Foreskin keratinocyte (primary cell): ENCODE measurements at places on chromosomes 1 and 21. TPM values are rescaled to one million over a fixed set of nuclear protein-coding genes. Genes with fewer than 3 reads are reported as not detected.
A peak's percentile ranks its signal among the peaks of the same experiment; 100 is the strongest.

Gene AMY1A
- not detected in 2 replicates for total RNA-seq

Gene SELE
- total RNA-seq, result not detected in 2 replicates

Gene C1orf53
- 2.4 and 2.6 TPM in 2 replicates for total RNA-seq

Gene UTS2
- total RNA-seq, result not detected in 2 replicates

Gene RGS1
- total RNA-seq, result not detected in 2 replicates

Gene SH2D2A
- 8.4 and 12.1 TPM in 2 replicates for total RNA-seq

Gene KRTAP12-3
- total RNA-seq, result not detected in 2 replicates

DNA sequence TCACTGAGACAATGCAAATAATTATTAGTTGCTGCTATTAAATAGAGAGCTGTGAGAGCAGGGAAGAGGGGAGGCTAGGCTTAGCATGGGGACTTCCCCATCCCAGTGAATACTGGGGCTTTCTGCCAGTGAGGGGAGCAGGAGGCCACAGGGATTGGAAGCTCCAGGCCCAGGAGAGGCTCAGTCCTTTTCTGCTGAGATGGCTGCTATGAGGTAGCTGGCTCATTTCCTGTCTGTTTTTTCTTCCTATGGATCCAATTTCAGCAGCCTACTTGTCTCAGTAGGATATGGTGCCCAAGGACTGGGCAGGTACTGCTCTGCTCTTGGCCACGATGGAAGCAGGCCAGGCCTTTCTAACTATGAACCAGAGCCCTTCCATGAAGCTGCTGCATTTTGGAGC is 10.0 kb downstream of the STMN1 start:
- DNase-seq, result no peak

- no peak for DNase-seq
These were observed 115.3 kb downstream of the RUNX1 start for GRCh38 chr21:34933609-34934335.

- no peak for DNase-seq
These were observed 29.4 kb upstream of the PEX10 start for GRCh38 chr1:2441746-2442145.

DNA sequence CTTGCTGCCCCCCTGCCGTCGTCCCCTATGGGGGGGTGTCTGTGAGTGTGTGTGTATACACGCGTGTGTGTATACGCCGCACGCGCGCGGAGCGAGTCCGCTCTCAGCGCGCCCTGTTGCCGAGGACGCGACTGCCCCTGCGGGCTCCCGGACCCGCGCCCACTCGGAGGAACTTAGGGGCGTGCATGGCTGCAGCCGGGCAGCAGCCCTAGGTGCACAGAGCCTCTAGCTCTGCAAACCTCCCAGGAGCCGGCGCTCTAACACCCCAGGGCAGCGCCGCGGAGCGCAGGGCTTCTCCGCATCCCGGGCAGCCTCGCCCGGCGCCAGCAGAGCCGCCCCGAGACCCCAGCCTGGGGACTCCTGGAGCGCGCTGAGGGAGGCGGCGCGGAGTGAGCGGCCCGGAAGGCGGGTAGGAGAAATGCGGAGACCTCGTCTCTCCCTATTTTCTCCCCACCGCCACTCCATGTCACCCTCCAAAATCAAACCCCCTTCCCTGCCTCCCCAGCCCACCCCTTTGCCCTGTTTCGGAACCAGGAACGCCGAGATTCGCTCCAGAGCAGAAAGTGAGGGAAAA is 574 bp downstream of the ITPKB start:
- peak; percentile 10 for DNase-seq

GRCh38 chr1:183735069-183735860 is 69.7 kb upstream of the RGL1 start:
- DNase-seq, result no peak

DNA sequence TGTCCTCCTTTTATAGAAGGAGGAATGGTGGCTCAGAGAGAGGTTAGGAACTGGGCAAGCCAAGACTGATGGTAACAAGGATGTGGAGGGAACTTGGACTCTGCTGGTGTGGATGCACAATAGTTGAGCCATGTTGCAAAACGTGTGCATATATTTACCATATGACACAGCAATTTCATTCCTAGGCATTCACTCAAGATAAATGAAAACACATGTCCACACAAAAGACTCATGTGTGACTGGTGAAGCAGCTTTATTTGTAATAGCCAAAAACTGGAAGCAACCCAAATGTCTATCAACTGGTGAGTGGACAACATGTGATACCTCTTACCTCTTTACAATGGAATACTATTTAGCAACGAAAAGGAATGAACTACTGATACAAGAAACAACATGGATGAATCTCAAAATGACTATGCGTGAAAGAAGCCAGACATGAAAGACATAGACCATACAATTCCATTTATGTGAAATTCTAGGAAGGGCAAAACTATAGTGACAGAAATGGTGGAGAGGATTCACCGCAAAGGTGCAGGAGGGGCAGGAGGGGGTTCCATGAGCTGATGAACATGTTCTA is 36.2 kb downstream of the CAMK2N1 start:
- DNase-seq, result peak; percentile 44

GRCh38 chr1:101196668-101197067 is 40.2 kb upstream of the S1PR1 start:
- no peak for DNase-seq

- no peak for DNase-seq
These were observed 10.4 kb downstream of the KCNK1 start for GRCh38 chr1:233624289-233624688.

DNA sequence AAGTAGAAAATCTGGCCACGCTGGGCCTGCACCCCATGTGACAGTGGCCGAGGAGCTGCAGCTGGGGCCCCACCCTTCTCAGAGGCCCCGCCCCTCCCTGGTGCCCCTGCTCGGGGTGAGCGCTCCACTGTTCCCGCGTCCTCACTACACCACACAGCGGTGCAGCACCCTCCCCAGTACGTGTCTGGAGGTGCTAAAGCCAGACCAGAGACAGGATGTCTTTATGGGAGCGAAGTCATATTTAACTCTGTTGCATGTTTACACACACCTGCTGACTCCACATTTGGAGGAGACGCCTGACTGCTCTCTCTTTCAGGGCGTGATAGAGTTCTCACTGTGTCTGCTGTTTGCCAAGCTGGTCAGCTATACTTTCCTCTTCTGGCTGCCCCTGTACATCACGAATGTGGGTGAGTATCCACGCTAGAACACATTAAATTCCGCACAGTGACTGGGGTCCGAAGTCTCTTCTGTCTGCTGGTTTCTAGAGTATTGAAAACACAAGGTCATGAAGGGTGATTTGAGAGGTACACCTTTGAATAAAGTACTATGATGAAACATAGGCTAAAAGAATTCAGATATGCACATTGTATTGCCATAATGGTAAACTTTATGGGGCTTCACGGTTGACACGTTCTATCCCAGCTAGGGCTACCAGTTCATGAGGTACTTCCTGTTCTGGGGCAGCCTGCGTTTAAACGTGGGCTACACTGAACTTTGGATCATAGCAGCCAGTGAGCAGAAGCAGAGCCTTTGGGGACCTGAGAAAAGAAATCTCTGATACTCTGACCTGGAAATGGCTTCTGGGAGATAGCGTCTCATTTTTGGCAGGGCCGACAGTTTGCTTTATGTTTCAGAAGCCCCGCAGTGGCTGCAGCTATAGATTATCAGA is 48.4 kb downstream of the SLC37A1 start:
- DNase-seq, result no peak
